KBM-7 (cell line): ENCODE measurements at places on chromosomes 3 and 15.

DNA sequence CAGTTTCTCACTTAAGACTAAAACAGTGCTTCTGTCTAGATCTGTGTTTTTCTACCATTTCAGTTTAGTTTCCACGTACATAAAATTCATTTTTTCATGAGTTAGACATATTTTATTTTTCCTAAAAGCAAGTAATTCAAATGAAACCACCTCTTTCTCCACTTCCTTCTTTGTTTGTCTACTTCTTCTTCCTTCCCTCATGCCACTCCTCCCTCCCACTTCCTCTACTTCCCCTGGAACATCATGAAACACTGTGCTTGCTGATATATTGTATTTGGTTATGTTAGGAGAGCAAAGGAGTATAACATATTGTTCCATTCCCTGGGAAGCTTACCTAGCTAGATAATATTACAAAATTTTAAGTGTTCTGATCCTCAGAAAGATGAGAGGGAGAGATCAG is 36.7 kb upstream of the GOLGA8B start:
- peak; percentile 39 for DNase-seq

GRCh38 chr3:112546216-112546759 is 15.5 kb downstream of the ATG3 start:
- no peak for DNase-seq

- DNase-seq: no peak
Observed at GRCh38 chr3:140529096-140529495, 148.8 kb upstream of the TRIM42 start.

GRCh38 chr3:43132870-43133636 is 27.2 kb upstream of the POMGNT2 start:
- no peak for DNase-seq
